Left renal cortex interstitium (tissue), 4 donors: ENCODE measurements at places on chromosomes 1 and 21.

DNA sequence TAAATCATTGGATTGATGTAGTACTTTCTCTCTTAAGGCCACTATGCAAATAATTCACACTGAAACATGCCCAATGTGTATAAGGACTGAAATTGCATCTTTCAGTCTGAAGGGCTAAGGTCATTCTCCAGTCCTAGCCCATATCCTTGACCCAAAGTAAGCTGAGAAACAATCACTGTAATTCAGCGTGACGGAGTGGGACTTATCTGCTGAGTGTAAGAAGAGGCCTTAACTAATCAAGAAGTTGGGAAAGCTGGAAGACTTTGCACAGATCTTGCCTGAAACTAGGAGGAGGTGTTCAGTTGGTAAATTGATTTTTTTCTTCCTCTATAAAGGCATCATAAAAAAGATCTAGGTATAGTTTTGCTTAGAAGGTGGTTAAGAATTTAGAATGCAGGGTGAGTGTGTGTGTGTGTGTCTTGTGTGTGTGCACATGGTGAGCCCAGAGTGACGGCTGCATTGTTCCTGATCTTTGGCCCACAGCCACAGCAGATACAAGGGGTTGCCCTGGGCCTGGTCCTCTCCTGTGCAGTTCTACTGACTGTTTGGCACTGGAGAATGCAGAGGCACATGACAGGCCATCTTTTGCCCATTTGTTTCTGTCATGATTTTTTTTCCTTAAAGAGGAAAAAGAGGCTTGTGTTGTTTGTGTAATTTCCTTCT is 13.3 kb upstream of the PPP2R5A start:
- no peak for DNase-seq

- no peak for DNase-seq
Measured at GRCh38 chr1:41856151-41856943, 62.4 kb downstream of the HIVEP3 start.

DNA sequence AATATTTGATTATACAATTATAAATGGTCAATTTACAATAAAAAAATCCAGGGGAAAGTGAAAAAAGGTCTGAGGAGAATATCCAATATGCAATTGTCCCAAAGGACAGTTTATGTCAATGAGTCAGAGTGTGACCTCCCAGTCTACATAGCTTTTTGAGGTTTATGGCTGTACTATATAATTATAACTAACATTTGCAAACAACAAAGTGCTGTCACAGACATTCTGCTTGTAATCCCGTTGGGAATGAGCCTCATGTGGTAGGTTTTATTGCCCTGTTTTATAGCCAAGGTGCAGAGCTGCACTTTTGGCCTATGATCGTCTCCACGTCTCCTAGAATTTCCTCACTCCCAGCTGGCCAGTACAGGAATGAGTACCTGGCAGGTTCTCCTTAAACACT is 103.8 kb downstream of the ADSS2 start:
- no peak for DNase-seq

- no peak for DNase-seq
Measured at GRCh38 chr1:23597635-23598388, 38.5 kb upstream of the ID3 start.

DNA sequence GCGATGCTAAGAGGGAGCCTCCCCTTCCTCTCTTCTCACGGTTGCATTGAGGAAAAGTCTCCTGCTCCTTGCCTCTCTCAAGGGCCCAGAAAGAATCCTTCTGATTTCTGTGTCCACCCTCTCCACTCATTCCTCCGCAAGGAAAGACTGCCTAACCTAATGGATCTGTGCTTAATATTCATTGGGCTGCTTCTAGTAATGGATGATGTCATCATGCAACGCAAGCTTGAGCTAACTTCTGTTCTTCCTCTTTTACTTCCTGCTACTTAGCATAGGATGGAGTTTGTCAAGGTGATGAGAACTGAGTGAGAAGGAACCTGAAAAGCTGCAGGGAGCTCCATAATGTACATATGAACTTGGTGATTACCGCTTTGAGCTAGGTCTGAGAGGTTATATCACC is 35.2 kb upstream of the HMGB4 start:
- DNase-seq, result no peak

DNA sequence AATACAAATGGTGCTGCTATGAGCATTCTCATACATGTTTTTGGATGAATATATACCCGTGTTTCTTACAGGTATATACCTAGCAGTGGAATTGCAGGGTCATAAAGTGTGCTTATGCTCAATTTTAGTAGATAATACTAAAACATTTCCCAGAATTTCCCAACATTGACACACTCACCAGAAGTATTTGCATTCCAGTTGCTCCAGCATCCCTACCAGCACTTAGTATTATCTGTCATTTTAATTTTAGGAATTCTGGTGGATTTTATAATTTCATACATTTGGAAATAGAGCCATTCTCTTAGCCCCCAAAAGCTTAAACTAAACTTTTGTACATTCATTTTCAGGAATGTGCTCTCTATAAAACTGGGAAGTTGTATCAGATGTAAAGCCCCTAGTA is 67.4 kb upstream of the ZNF326 start:
- no peak for DNase-seq

DNA sequence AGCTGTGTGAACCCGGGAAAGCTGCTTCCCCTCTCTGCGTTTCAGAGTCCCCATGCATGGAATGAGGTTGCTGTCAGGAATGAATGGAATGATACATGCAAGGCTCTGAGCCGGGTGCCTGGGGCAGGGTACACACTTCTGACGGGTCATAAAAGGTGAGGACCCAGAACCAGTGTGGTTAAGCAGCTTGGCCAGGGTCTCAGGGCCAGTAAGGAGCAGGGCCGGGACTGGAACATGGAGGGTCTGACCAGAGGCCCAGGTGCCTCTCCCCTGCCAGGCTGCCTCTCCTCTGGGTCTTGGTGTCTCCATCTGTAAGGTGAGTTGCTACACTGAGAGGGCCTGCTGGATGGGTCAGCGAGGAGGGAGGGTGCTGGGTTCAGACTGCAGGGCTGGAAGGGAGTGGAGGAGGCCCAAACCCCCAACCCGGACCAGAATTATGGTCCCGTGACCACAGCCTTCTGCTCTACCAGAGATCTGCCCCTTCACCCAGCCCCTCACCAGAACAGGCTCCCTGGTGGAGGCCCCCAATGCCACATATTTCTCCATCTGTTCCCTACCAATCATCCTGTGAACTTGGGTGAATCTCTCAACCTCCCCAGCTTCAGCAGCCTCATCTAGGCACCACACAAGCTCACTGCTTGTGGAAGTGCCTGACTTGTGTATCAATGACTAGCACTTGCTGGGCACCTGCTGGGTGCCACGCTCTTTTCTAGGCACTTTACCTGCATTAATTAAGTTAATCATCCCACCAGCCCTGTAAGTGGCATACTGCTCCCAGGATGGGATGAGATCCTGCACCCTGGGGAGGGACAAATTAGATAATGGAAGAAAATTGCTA is 16.2 kb upstream of the LRP8 start:
- no peak for DNase-seq
